ENCODE measurements at places on chromosomes 12 and 14.

GRCh38 chr12:116880213-116880816, 926 bp downstream of the HRK start:
- no peak for DNase-seq

DNA sequence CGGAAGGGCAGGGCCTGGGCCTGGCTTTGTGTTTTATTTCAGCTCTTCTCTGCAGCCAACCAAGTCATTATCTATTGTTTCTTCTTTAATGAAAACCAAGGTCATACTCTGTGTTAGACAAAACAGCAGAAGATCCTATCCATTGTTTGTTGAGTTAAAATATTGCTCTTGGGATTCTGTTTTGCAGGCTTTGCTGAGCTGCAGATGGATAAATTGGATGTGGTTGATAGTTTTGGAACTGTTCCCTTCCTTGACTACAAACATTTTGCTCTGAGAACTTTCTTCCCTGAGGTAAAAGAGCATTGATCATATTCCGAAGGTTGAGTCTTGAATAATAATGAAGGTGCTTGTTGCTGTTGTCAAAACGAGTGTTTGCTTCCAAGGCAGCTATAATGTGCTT, 106.6 kb downstream of the PLXNC1 start:
- DNase-seq, result no peak

DNA sequence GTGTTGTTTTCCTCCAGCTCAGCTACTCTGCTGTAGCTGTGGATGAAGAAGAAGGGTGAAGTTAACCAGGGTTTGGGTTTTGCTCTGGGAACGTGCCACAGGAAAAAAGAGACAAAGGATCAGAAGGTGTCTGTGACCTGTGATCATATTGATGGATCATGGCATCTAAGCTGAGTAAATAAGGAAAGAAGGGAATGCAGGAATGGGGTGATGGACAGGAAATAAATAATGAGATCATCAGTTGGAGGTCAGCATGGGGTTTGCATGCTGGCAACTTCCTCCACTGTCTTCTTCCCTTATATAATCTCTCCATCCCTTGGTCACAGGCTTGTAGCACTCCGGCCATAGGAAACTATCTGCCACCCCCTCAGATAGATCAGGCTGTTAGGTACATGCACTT, 430.3 kb upstream of the PDE3A start:
- DNase-seq, result no peak

DNA sequence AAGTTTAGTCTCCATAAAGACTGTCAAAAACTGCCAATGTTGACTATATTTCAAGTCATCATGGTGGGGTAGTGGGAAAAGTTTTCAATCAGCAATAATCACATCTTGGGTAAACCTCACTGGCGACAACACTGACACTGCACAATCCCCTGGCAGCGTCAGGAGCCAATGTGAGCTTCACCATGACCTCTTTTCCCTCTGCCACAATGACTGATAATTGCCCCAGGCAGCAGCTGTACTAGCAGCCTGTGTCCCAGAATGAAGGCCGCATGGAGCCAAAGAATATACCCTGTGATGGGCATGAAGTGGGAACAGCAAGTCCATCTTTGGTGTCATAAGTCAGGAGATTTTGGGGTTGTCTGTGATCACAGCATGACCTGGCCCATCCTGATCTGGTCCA, 5.3 kb downstream of the MMAB start:
- DNase-seq, result no peak

- no peak for DNase-seq
These were observed 73.2 kb downstream of the CEP83 start for GRCh38 chr12:94386422-94386821.

DNA sequence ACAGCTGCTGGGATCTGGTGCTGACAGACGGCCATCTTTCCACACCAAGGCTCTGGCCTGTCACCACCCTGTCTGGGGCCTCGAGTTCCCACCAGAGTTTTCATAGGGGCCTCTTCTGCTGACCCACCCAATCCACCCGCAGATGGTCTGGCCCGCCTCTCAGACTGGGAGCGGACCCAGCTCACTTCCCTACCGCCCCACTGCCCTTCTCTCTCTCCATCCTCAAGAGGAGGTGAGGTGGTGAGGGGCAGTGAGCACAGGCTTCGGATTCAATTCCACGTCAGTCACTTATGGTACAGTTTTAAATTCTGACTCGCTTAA, 12.3 kb upstream of the RPS6KL1 start:
- no peak for DNase-seq

DNA sequence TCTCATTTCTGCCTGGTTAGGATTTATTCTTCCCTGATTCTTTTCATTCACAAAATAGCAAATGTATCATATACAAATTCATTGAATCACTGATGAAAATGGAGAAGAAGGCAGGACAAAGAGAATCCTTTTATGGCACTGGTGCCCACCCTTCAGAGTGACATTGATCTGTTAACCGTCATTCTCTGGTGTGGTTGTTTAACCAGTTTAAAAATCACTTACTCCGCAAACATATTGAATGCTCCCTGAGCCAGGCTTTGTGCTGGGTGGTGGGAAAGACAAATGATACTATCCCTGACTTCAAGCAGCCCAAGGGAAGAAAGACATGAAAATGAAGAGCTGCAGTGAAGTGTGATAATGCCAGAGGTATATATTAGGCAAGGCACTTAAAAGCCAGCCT, 187.5 kb upstream of the SLC38A2 start:
- no peak for DNase-seq
